Stimulated activated CD4-positive, alpha-beta T cell treated with anti-CD3 and anti-CD28 coated beads, TNF-alpha, amount 100 ng/mL, for 24 hours (primary cell): ENCODE measurements at places on chromosomes 6 and 20.

GRCh38 chr20:49570828-49571552 lies 3.1 kb upstream of the PTGIS start:
- DNase-seq, result no peak

DNA sequence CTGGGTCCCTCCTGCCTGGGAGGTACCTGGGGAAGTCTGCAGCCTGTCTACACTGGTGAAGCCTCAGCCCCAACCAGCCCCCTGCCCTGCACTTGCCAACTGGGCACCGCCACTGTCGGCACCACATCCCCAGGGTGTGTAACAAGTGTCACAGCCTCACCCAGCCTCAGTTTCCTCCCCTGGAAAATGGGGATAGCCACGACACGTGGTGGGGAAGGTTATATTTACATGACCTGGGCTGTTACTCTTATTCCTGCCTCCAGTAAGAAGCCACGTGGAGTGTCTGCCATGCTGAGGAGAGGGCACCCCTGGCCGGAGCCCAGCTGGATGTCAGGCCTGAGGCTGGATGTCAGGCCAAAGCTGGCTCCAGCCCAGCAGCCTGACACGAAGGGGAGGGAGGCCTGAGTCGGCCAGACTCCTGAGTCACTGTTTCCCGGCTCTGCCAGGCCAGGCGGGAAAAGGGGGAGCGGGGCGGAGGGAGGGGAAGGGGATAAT lies 44.9 kb downstream of the SNAI1 start:
- DNase-seq, result no peak

DNA sequence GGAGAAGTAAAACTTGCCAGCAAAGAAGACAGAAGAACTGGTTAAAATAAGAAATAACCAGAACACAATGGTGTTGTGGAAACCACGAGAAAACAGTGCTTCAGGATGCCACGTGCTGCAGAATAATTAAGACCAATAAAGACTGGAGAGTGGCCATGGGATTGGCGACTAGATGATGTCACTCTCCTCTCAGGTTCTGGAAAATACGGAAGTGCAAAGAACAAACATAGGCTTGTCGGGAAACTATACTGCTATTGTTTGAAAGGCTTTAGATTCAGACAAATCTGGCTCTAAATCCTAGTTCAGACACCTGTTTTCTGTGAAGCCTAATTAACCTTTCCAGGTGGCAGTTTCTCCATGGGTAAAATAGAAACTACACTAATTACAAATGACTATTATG lies 138.4 kb upstream of the STXBP5 start:
- no peak for DNase-seq

- no peak for DNase-seq
Measured at GRCh38 chr20:36562724-36563123, 10.7 kb upstream of the TGIF2 start.
